Hippocampal formation (tissue), 2 donors: ENCODE measurements at places on chromosomes 1 and 21.

- DNase-seq = no peak
Measured at GRCh38 chr1:171869097-171869496, 27.8 kb downstream of the DNM3 start.

GRCh38 chr1:8525558-8526275 is 207.8 kb downstream of the SLC45A1 start:
- peak; percentile 99 for DNase-seq

DNA sequence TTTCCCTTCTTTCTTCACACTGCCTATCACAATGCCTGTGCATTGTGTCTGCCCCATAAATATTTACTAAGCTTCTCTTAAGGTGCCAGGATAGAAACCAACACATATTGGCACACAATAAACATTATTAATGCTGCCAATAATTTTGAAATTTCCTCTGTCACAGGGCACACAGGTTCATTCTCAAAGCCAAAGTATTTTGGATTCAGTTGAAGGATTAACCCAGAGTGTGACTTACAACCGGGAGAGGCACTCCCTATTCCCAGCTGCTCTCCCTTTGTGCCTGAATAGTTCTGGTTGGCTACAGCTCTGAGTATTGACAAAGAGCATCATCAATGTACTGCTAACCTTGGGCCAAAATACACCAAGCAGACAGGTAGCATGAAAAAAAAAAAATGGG is 46.6 kb upstream of the ATP1A1 start:
- DNase-seq = no peak

- DNase-seq = no peak
Measured at GRCh38 chr21:43892984-43893535, 28.0 kb downstream of the AGPAT3 start.

GRCh38 chr1:47211796-47212269 is 20.2 kb downstream of the TAL1 start:
- peak; percentile 24 for DNase-seq

DNA sequence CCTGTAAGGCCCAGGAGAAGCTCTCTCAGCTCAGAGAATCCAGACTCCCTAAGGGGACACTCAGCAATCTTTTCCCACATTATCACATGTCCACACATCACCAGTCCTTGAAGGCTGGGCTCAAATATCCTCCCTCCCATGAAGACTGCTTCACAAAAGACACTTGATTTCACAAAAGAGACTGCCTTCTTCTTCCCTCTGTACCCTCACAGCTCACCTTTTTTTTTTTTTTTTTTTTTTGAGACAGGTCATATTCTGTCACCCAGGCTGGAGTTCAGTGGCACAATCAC is 1.5 kb downstream of the CD58 start:
- DNase-seq = no peak

DNA sequence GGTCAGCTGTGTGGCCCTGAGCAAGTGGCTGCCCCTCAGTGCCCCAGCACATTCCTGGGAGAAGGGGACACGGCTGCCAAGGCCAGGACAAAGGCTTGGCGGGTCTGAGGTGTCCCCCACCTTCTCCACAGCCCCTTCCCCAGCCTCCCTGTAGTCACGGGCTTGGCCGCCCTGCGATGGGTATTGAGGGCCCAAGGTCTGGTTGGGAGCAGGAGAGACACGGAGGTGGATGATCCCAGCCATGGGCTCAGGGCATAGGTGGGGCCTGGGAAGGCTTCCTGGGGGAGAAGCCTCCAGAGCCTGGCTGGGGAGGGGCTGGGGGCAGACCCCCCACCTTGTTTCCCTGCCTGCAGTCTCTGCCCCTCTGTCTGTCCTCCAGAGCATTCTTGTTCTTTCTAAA is 27.0 kb downstream of the TTC39A start:
- DNase-seq = no peak

DNA sequence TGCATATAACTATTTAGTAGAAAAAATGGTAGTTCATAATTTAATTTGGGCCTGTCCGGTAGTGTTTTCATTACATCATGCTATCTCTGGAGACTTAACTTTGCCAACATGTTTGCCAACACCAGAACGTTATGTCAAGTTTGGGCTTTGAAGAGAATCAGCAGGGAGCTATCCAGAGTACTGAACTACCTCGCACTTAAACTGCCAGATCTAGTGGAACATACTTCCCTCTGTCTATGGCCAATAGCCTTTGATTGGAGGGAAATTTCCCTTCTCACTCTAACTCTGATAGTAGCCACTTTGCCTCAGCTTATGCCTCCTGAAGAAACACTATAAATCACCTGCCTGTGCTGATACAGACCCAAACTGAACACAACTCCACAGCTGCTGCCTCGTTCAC is 10.0 kb downstream of the LRRC53 start:
- DNase-seq = no peak

DNA sequence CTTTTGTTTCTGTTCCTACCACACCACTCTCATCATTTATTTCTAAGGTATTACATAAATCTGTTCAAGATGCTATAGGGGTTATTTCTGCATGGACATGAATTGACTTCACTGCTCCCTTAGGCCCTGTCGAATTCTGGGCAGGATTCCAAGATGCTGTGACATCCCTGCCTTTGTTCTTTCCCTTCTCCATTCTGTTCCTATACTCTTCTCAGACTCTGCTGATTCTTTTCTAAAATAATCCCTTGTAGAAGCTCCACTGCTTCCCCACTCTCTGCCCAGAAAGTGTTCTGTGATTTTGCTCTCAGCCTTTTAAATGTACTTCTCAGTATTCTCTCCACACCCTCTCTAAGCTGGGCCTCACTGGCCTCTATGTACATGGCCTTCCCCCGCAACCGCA is 99.2 kb downstream of the PHTF1 start:
- DNase-seq = peak; percentile 24

DNA sequence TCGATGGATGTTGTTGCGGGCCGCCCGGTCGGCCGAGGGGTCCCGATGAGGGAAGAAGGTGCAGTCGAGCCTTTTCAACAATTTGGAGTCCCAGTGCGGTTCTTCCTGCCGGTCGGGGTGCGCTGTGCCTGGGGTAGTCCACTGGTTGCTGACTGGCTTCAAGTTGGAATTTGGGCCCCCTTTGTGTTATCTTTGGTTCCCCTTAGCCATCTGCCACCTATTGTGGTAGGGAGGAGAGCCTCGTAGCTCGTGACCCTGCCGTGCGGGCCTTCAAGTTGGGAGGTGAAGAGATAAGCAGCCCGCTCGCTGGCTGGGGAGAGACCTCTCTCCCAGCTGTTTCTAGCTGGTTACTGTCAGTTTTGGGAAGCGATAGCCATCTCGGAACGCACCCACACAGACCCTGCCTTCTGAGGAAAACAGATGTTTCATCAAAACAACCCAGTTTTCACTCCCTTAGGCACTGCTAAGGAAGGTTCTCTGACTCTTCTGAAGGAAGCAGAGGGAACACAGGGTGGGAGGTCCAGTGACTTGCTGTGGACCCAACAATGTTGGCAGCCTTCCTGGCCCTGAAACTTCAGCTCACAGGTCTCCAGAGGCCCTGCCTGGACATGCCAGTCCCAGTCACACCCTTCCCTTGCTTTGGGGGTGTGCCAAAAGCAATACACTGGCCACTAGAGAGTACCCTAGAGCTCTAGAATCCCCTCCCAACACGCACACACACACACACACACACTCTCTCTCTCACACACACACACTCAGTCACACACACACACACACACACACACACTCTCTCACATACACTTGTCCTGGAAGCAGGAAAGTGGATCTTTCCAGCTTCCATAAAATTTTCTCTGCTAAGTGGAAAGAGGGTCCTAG is 1.0 kb downstream of the BTG2 start:
- peak; percentile 69 for DNase-seq

DNA sequence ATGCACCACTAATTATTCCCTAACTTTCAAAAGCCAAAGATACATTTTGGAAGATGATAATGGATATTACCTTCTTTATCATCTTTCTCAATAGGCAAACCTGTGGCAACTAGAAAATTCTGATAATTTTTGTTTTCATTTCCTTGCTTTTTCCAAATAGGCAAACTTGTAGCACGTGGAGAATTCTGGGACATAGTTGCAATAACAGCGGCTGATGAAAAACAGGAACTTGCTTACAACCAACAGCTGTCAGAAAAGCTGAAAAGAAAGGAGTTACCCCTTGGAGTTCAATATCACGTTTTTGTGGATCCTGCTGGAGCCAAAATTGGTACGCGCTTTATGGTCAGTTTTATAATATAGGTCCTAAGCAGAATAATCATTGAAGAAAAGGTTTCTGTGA is 1.5 kb downstream of the FPGT start:
- DNase-seq = no peak

DNA sequence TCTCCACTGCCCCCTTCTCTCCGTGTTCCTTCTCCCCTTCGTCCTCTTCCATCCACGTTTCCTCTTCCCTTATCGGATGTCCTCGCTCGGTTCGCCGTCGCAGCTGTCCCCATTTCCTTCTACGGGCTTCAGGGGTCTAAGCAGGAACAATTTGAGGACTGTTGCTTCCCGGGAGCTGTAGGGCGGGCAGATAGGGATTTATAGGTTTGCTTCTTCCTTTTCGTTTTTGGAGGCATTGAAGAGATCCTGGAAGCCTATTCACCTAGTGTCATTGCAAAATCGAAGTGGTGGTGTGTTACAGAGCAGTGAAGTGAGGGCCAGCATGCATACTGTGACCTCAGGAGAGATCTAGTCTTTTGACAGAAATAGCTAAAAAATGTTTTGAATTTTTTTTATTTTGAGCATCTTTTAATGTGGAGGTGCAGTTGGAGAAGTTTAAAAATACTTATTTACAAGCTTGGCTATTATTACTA is 897 bp downstream of the ZYG11B start:
- no peak for DNase-seq

DNA sequence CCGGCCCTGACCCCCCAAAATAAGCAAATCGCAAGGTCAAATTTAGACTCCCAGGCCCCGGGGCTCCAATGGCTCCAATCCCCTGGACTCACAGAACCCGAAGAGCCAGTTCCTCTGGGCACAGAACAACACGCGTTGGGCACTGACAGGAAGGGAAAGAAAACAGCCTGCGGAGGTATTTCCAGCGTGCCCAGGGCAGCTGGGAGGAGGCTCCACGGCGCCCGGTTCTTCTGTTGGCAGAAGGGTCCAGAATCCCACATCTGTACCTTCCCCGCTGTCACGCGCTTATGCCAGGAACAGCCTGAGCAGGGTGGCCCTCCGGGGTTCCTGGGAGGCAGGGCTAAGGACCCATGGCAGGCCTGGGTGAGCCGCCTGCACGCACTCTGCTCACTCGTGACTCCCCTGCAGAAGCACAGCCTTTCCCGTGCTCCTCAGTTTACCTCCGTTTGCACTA is 85.5 kb downstream of the RIPK4 start:
- no peak for DNase-seq
